ENCODE measurements at places on chromosomes 7 and 10. TPM values are rescaled to one million over a fixed set of nuclear protein-coding genes. Genes with fewer than 3 reads are reported as not detected.

BTBD16 gene
- total RNA-seq = not detected

NPTX2 gene
- not detected for total RNA-seq

SLC16A12 gene
- 1.2 TPM for total RNA-seq

KCP gene
- total RNA-seq = 10.6 TPM

CCDC136 gene
- 2.2 TPM for total RNA-seq

SLC29A4 gene
- 1.9 TPM for total RNA-seq

KIF20B gene
- 39.9 TPM for total RNA-seq

DNA sequence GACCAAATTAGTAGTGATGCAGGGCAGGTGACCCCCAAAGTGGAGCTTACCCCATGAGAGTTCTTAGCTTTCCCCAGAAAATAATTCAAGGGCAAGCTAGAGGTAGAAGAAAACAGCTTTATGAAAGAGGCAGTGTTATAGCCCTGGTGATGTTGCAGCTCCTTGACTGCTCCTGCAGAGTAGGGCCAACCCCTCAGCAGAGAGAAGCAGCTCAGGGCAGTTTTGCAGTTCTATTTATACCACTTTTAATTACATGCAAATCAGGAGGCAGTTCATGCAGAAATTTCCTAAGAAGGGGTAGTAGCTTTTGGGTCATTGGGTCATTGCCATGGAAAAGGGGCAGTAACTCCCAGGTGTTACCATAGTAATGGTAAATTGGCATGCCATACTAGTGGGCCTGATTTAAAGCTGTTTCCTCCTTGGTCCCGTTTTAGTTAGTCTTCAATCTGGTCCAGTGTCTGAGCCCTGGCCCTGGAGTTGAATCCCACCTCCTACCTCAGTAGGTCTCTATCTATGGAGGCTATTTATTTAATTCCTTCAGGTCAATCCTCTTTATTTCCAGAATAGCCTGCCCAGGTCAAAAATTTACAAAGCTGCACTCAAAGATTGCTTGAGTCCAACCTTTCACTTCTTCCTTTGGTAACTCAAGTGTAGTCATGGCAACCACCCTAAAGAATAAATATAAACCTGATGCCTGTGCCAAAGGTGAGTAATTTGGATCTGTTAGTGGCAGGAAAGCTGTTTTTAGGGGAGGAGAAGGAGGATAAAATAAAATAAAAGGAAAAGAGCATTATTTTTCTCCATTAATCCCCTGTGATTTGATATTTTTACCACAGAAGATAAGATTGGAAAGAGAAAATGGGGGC lies 29.5 kb downstream of the PLXDC2 start:
- no peak overlapping the region for H3K4me3 ChIP-seq
- H3K4me1 ChIP-seq = no peaks in the 10 kb centered on the region
- DNase-seq = no peak

DNA sequence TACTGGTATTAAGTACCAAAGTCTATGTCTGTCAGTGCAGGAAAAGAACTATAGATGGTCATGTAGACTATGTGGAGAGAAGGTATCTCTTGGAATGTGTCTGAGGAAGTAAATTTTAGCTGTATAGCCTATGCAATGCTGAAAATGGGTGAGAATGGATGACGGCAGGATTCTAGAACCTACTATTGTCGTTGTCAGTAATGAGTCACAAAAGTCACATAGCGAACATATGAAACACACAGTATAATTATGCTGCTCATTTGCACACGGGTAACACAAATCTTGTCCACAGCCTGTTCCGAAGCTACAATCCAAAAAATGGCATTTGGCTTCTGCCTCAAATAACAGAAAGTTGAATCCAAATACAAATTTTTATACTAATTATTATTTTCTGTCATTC lies 33.6 kb upstream of the KMT2E start:
- H3K27ac ChIP-seq = no peak overlapping the region
- no peak overlapping the region for H3K4me3 ChIP-seq
- H3K36me3 ChIP-seq = peaks cover 15% of the 10 kb centered on the region
- DNase-seq = no peak

- H3K4me3 ChIP-seq = no peak overlapping the region
- H3K27ac ChIP-seq = no peak overlapping the region
- peaks cover 71% of the 10 kb centered on the region for H3K27me3 ChIP-seq
- no peak for DNase-seq
- no peaks in the 10 kb centered on the region for H3K36me3 ChIP-seq
- H3K4me1 ChIP-seq = peaks cover 13% of the 10 kb centered on the region
These were observed 98.0 kb downstream of the NPY start for GRCh38 chr7:24381894-24382505.

GRCh38 chr10:50281210-50281966 lies 30.1 kb upstream of the ASAH2 start:
- H3K27ac ChIP-seq = no peak overlapping the region
- DNase-seq = no peak
- no peaks in the 10 kb centered on the region for H3K36me3 ChIP-seq
- H3K27me3 ChIP-seq = peaks cover 47% of the 10 kb centered on the region
- no peak overlapping the region for H3K4me3 ChIP-seq

- no peak for DNase-seq
- H3K36me3 ChIP-seq = no peaks in the 10 kb centered on the region
- H3K4me1 ChIP-seq = peaks cover 8% of the 10 kb centered on the region
- no peaks in the 10 kb centered on the region for H3K27me3 ChIP-seq
- no peak overlapping the region for H3K27ac ChIP-seq
- H3K4me3 ChIP-seq = no peak overlapping the region
These were observed 306.1 kb downstream of the DGKB start for GRCh38 chr7:14596421-14596820.

GRCh38 chr10:122196218-122196617 lies 74.9 kb upstream of the BTBD16 start:
- no peak for DNase-seq
- no peaks in the 10 kb centered on the region for H3K4me1 ChIP-seq
- no peaks in the 10 kb centered on the region for H3K27me3 ChIP-seq

- DNase-seq = no peak
- H3K27ac ChIP-seq = no peak overlapping the region
- no peak overlapping the region for H3K4me3 ChIP-seq
These were observed 308.4 kb downstream of the SKIDA1 start for GRCh38 chr10:21217107-21217506.

- H3K27me3 ChIP-seq = no peaks in the 10 kb centered on the region
- H3K4me3 ChIP-seq = no peak overlapping the region
- DNase-seq = no peak
- H3K27ac ChIP-seq = peak overlapping the region; percentile 52
- no peaks in the 10 kb centered on the region for H3K4me1 ChIP-seq
These were observed 3.2 kb downstream of the KNDC1 start for GRCh38 chr10:133162910-133163856.

GRCh38 chr7:81484261-81484660 lies 285.6 kb downstream of the HGF start:
- no peaks in the 10 kb centered on the region for H3K36me3 ChIP-seq
- no peak for DNase-seq
- no peaks in the 10 kb centered on the region for H3K4me1 ChIP-seq
- no peaks in the 10 kb centered on the region for H3K27me3 ChIP-seq
- H3K4me3 ChIP-seq = no peak overlapping the region

DNA sequence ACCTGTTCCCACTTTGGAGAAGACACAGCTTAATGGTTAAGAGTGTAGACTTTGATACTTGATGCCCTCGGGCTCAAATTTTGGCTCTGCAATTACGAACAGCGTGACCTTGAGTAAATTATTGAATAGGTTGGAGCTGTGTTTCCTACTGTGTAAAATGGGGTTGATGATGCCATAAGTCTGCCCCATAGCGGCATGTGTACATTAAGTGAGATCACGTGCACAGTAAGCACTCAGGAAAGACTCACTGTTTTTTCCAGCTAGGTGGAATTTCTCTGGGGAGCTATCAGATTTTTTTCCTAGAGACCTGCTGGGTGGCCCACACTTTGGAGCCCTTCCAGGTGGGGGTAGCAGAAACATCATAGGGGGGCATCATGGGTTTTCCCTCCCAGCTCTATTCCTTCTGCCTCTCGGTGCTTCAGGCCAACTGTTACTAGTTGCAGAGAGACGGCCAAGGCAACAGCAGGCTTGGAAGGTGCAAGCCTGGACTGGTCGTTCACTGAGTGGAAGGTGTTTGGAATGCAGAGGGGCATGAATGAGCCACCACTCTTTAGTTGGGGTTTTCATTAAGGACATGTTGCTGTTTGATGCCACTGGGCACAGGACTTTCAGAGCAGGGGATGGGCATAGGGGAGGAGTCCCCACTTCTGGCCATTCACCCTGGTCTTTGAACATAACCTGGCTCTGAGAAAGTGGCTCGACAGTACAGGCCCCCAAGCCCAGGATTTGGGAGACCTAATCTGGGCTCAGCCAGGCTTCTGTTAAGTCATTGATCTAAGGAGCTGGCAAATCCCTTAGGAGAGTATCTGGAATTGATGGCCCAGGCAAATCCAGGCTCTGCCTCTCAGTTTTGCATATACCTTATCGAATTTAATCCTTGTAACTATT lies 64.0 kb downstream of the SYPL1 start:
- no peak overlapping the region for H3K4me3 ChIP-seq
- H3K27ac ChIP-seq = no peak overlapping the region
- no peak for DNase-seq
- H3K36me3 ChIP-seq = no peaks in the 10 kb centered on the region
- H3K27me3 ChIP-seq = peaks cover 44% of the 10 kb centered on the region
- no peaks in the 10 kb centered on the region for H3K4me1 ChIP-seq

GRCh38 chr10:21687266-21688008 lies 153.4 kb downstream of the MLLT10 start:
- no peak for DNase-seq
- no peaks in the 10 kb centered on the region for H3K36me3 ChIP-seq
- peaks cover 9% of the 10 kb centered on the region for H3K4me1 ChIP-seq
- H3K4me3 ChIP-seq = no peak overlapping the region

DNA sequence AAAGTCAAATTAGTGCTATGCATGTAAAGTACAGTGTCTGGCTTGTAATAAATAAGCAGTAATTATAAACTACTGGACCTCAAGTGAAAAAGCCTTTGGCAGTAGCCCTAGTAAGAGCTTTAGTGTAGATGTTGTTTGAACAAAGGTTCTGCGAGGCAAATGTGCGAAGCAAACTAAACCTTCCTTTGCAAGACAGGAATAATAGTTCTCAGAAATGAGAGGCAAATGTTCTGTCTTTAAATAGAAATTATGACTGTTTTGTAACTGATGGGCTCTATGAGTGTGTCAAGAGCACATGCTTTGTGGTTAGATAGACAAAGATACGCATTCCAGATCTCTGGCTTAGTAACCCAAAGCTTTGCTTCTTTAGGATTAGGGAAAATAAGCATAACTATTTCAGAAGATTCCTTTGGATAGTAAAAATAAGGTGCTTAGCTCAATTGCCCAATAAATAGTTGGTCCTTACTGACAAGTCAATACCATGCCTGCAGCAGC lies 169.2 kb upstream of the CDC14C start:
- no peaks in the 10 kb centered on the region for H3K27me3 ChIP-seq
- no peak for DNase-seq
- no peak overlapping the region for H3K4me3 ChIP-seq
- H3K4me1 ChIP-seq = no peaks in the 10 kb centered on the region
- no peak overlapping the region for H3K27ac ChIP-seq

DNA sequence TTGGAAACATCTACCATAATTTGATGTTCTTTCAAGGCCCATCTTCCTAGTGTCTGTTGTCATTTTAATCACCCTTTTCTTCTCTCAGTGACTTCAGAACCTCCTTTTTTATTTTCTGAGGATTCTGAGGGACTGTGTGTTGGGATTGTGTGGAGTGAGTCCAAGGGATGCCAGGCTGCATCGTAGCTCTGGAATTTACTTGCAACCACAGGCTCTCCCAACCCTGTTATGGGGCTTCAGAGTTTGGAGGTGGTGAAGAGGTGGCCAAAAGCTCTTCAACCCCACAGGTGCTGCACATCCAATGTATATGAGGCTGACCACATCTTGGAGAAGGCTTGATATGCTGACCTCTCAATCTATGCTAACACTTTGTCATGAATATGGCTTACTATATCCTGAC lies 79.5 kb upstream of the GPR141 start:
- no peaks in the 10 kb centered on the region for H3K27me3 ChIP-seq
- H3K36me3 ChIP-seq = no peaks in the 10 kb centered on the region
- no peak overlapping the region for H3K27ac ChIP-seq
- H3K4me1 ChIP-seq = no peaks in the 10 kb centered on the region

DNA sequence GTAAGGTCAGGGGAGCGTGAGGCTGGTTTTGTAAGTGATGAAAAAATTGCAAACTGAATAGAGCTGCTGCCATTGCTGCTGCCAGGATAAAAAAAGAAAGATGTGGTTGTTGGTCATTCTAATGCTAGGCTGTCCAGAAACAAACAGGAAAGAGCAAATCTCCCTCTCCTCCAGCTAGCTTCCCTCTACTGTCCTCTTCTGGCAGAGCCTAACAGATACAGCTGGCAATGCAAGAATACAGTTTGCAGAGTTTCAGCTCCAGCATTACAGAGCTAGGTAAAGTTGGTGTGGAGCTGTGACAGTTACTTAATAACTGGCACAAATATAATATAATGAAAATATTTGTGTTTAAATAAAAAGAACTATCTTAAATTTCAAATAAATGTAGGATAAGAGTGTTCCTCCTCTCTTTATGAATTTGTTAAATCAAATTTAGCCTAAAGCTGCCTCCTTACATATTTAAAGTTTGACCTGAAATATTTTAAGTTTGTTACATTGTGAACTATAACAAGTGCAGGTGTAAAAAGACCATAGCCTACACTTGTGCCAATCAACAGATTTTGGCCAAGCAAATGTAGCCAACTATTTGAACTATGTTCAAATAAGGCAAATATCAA lies 407.7 kb downstream of the SH2D4B start:
- no peak overlapping the region for H3K4me3 ChIP-seq
- DNase-seq = peak; percentile 6
- H3K27me3 ChIP-seq = no peaks in the 10 kb centered on the region

- H3K36me3 ChIP-seq = no peaks in the 10 kb centered on the region
- no peak overlapping the region for H3K4me3 ChIP-seq
- H3K4me1 ChIP-seq = no peaks in the 10 kb centered on the region
- no peak overlapping the region for H3K27ac ChIP-seq
- peaks cover 15% of the 10 kb centered on the region for H3K27me3 ChIP-seq
These were observed 132.1 kb downstream of the KLF6 start for GRCh38 chr10:3652886-3653285.

DNA sequence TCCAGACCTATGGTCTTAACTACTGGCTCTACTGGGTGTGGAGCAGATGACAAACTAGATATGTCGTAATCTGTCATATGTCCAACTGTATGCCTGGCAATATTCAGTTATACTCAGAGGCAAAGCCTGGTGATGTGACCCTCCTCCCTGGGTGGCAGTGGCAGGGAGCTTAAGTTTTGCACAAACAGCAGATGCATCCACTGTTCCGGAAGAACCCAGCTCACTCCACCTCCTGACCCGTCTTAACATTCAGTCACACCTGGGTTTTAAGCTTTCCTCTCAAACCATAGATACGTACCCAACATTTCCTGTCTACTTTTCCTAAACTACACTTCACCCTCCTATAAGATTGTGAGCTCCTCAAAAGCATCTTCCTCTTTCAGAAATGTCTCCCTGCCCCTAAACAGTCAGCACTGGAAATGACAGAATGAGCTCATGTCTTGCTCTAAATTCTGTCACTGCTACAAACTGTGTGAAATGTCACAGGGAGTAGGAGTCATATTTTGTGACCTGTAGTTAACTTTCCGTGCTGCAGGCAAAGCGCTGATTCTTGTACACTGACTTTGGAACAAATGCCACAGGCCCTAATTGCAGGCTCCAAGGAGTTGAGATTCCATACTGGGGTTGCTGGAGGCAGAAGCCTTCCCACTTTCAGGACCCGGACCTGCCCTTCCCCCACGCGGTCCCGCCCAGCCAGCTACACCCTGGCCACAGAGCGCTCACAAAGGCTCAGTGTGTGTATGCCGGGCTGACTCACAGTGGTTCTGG lies 23.9 kb downstream of the SCD start:
- H3K4me1 ChIP-seq = peaks cover 10% of the 10 kb centered on the region
- H3K36me3 ChIP-seq = peaks cover 11% of the 10 kb centered on the region
- H3K4me3 ChIP-seq = peak overlapping the region; percentile 65
- H3K27me3 ChIP-seq = no peaks in the 10 kb centered on the region
- peak; percentile 90 for DNase-seq
- peak overlapping the region; percentile 88 for H3K27ac ChIP-seq

All from Calu3 (cell line).